ENCODE measurements at places on chromosomes 6 and 20.

GRCh38 chr6:3372184-3372846 is 84.5 kb downstream of the SLC22A23 start:
- no peak for DNase-seq

DNA sequence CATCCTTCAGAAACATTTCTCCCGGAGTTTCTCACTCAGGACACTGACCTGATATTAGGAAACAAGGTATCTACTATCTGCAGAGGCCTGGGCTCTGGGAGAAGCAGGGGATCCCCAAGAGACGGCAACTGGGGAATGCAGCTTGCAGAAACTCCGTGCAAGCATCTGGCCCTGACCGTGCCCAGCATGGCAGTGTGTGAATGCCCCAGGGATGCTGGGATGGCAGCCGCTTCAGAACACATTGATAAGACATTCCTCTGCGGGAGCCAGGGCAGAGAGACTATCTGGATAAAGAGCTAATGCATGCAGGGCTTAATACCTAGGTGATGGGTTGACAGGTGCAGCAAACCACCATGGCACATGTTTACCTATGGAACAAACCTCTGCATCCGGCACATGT is 55.4 kb downstream of the NFATC2 start:
- no peak for DNase-seq

DNA sequence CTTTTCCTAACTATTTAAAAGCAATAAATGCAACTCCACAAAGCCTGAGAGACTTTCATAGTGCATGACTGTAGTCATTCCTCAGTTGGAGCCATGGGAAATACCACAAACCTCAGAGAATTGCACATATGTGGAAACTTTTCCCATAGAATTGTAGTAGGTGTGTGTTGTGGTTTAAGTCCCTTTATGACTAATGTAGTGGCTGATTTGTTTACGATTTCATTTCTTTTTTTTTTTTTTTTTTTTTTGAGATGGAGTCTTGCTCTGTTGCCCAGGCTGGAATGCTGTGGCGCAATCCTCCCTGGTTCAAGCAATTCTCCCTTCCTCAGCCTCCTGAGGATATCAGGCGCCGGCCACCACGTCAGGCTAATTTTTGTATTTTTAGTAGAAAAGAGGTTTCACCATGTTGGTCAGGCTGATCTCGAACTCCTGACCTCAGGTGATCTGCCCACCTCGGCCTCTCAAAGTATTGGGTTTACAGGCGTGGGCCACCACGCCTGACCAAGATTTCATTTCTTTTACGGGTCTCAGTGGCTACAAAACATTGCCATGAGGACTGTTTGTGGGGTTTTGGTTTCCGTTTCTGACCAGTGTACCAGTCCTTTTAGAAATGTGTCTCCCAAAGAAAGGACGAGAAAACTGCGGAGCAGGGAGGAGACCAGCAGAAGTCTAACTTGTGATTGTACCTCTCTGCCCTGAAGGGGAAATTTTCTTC is 212.1 kb upstream of the MARCKS start:
- DNase-seq: no peak

DNA sequence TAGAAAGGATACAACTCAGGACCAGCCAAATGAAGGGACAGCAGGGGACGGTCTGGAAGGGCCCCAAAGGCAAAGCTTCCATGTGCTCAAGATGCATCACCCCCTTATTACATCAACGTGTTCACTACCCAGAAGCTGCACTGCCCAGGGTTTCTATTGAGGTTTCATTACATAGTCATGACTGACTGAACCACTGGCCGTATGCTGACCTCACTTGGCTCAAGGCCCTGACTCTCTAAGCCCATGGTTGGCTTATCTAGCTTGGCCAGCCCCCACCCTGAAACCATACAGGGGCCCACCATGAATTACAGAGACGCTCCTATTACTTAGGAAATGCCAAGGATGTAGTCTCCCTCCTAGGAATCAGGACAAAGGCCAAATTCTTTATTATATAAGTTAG is 179.4 kb downstream of the FOXC1 start:
- DNase-seq: no peak

GRCh38 chr6:45436544-45437438 is 59.1 kb upstream of the SUPT3H start:
- no peak for DNase-seq

- DNase-seq: no peak
Observed at GRCh38 chr6:33768644-33769120, 20.2 kb downstream of the LEMD2 start.

GRCh38 chr20:432208-432607 is 24.1 kb downstream of the RBCK1 start:
- no peak for DNase-seq

GRCh38 chr20:661474-662270 is 8.7 kb upstream of the SRXN1 start:
- DNase-seq: no peak

GRCh38 chr6:168713839-168714238 is 272.9 kb downstream of the SMOC2 start:
- no peak for DNase-seq

GRCh38 chr6:158737710-158738615 is 81.2 kb downstream of the EZR start:
- no peak for DNase-seq

DNA sequence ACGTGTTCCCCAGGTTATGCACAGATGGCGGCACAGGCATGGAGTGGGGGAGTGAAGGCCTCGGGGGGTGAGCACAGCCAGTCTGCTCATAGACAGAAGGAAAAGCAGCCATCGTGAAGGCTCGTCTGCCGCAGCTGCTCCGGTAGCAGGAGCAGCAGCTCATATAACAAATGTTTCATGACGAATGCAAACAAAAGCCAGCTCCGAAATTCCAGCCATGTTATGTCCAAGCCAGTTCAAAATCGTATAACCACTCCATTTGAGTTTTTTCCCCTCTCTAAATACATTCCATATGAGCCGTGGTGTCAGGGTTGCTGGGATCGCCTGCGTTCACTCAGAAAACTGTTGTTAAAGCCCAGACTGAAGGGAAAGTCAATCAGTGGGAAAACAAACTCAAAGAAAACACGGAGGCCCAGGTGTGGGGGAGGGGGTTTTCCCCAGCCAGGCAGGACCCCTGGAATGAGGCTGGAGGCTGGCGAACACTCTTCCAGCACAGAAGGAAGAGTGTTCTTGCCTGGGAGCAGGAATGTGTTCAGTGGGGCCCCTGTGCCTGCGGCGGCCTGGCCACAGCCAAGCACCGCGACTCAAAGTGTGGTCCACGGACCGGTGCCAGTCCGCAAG is 280.4 kb upstream of the TAB2 start:
- no peak for DNase-seq

GRCh38 chr6:11724286-11724685 is 54.3 kb downstream of the ADTRP start:
- DNase-seq: no peak

GRCh38 chr6:138162111-138162954 is 594 bp downstream of the ARFGEF3 start:
- DNase-seq: no peak

GRCh38 chr6:156175971-156176421 is 601.2 kb upstream of the ARID1B start:
- peak; percentile 71 for DNase-seq

- no peak for DNase-seq
Observed at GRCh38 chr20:14824996-14825395, 487.6 kb upstream of the FLRT3 start.

DNA sequence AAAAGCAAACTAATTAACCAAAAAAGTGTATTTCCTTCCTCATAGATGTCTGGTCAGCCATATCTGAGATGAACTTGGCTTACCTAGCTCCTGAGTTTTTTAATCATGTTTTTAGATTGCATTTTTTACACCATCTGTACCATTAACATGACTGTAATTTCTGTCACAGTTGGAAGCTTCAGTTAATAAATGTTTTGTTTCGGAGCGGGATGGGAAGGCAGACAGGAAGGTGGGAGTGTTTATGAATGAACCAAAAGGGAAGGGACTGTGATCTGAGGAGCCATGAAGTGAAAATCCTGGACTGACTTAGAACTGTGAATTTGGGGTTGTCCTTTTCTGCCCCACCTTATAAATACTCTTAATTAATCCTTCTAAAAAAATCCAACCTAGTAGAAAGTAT is 445.6 kb upstream of the SOX4 start:
- no peak for DNase-seq

GRCh38 chr6:38272222-38272621 is 367.5 kb downstream of the BTBD9 start:
- no peak for DNase-seq

- no peak for DNase-seq
Observed at GRCh38 chr6:32627831-32628230, 9.4 kb upstream of the HLA-DQA1 start.

DNA sequence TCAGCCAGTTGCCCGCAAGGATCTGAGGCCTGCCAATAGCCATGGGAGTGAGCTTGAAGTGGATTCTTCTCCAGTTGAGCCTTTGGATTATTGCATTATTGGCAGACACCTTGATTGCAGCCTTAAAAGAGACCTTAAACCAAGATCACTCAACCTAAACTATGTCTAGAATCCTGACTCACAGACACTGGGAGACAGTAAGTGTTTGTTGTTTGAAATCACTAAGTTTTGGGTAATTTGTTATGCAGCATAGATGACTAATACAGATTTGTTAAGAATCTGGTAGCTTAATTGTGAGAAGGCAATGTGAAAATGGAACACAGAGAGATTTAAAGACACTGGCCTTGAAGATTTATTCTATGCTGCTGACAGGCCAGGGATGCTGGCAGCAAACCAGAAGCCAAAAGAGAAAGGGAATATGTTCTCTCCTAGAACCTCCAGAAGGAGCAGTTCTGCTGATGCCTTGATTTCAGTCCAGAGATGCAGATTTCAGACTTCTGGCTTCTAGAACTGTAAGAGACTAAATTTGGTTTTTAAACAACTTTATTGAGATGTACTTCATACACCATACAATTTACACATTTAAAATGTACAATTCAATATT is 17.6 kb downstream of the SIRPD start:
- DNase-seq: no peak

DNA sequence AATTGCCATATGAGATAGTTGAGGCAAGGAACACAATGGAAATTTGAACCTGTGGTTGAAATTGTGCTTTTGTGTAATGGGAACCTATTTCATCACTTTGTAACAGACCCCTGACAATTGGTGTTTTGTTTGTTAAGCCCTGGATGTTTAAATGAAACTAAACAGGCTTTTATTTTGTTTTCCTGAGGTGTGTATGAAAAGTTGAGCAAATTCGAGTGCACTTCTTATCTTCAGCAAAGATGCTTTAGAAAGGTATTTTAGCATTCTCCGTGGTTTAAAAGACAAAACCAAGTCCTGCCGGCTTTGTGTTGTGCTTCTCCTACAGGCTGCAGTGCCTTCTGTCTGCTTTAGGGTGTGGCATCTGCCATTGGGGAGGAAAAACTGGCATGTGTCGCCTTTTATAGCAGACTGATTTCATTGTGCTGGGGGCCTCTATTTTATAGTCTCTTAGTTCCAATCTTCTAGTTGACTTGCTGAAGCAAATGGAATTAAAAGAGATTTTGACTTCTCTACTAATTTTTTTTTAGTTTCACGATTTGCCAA is 2.2 kb upstream of the ARID1B start:
- DNase-seq: no peak

- no peak for DNase-seq
Observed at GRCh38 chr6:71349976-71350615, 61.5 kb downstream of the OGFRL1 start.

DNA sequence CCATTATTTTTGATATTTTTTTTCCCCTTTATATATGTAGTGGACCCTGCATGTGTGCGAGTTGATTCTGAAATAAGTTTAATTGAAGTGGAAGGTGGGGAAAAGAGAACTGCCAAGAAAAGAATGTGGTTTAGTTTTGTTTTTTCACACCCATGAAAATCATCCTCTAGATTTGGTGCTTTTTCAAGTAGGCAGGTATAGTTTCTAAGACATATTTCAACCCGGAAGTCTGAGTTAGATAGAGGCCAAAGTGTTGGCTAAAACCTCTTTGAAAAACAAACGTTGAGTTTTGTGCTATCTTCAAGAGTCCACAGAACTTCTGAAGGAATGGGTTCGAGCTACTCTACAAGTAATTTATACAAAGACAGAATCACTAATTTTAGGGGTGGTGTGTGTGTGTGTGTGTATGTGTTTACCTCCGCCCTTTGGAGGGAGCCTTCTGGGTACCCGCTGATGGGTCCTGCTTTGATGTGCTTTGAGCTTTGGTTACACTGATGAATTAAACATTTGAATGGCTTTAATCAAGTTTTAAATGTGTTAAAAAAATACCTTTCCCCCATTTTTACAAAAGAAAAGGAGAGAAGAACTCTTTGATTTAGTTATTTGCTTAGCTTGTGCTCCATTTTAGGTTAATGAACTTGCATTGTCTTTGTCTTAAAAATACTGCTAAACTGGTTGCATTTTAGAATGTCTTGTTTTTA is 2.5 kb downstream of the RREB1 start:
- no peak for DNase-seq

GRCh38 chr6:44508646-44509045 is 121.1 kb downstream of the CDC5L start:
- DNase-seq: no peak

DNA sequence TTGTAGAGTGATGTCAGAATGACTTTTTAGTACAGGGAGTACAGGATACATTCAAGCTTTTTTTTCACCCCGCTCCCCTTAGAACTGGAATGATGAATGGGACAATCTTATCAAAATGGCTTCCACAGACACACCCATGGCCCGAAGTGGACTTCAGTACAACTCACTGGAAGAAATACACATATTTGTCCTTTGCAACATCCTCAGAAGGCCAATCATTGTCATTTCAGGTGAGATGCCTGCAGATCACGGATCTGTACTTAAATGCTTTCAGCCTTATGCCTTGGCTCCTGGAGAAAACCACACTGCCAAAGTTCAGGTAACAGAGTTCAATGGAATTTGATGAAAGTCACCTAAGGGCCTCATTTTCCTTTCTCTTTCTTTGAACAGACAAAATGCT is 8.5 kb downstream of the TNFAIP3 start:
- DNase-seq: no peak

DNA sequence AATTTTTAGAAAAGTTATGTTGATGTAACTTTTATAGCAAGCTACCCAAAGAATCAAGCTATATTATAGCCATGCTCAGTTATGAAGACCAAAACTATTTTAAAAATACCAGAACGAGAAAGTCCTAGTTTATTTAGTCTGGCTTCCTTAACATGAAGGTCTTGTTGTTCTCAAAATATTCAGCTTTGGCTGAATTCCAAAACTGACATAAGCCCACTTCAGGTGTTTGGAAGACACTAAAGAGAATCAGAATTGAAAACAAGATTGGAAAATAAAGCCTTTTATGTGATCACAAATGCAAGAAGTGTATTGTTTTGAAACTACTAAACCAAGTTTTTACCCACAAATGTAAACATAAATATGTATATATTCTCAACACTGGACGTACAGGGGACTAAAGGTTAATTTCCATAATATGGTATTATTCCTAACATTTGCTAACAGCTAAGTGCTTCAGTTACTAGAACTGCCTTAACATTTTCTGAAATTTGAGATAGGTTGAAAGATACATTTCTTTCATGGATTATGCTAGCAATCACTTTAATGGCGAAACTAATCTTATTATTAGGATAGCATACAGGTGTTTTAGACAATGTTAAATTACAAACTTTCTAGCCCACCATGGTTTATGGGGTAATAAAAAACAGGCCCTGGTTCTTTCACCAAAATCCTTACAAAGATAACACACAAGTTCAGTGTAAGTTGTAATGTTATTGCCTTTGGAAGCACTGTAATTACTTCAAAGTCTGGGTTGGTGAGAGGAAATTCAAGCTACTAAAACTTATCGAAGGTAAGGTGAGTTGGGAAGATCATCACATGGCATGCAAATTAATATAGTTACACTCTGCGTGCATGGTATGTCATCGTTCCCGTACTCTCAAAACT is 1.6 kb downstream of the MAP3K5 start:
- no peak for DNase-seq

GRCh38 chr6:11324453-11325015 is 92.1 kb upstream of the NEDD9 start:
- DNase-seq: no peak

- DNase-seq: no peak
Observed at GRCh38 chr20:60078351-60079250, 120.4 kb downstream of the CDH26 start.
